ENCODE measurements at places on chromosomes 3 and 15.
A peak's percentile ranks its signal among the peaks of the same experiment; 100 is the strongest.

DNA sequence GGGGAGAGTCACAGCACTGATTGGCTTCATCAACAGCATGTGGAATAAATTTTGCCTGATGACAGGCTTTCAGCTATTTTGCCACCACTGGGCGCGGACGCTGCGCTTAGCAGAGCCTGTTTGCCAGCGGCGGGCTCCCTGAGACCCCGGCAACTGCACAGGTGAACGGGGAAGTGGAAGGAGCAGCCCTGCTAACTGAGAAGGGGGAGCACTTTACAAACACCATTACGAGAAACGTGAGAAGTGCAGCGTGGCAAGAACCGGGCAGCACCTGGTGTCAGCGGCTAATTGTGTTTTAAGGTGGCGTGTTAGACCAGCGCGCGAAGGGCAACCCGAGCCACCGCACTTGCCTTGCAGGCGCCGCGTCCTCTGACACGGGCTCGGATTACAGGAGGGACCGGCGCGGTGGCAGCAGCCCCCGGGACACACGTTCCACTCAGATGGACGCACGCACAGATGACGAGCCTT is 307.8 kb upstream of the ARRDC4 start:
- peak; percentile 33 for DNase-seq

GRCh38 chr3:46913644-46914043 is 36.1 kb downstream of the PTH1R start:
- DNase-seq, result no peak

DNA sequence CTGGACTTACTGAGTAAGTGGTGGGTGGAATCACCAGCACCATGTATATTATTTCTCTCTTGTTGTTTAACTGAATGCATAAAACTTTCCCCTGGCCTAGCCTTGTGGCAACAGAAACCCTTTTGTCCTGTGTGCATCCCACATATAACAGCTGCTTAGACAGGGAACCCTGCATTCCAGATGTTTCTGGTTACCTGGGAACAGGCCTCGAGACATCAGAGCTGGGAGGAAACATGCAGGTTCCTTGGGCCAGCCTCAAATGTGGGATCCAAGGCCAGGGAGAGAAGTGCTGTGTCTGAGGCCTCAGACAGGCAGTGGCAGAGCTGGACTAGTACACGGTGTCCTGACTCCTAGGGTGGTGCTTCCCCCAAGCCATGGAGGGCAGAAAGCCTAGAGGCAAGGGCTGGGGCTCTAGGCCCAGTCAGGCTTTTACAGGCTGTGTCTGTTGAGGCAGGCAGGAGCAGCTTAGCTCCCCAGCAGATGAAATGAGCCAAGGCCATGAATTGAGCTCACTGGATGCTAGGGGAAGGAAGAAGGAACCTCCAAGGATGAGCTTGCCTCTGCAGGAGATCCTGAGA is 57.7 kb downstream of the ITGA11 start:
- DNase-seq, result no peak

DNA sequence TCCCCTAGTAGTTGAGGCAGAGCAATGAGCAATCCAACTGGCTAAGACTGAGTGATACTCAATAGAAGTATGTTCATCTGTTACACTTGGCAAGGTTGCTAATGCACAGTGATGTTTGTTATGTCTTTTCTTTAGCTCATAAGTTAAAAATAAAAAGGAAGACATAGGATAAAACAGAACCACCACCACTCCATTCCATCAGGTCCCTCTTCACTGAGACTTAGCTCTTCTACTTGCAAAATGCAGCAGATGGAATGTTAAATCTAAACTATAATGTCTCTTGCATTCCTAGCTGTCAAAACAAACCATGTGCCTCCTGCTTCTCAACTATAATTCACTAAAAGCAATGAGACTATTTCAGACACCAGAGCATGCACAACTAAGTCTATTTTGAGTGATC is 265.6 kb upstream of the UBE2E2 start:
- DNase-seq, result no peak

DNA sequence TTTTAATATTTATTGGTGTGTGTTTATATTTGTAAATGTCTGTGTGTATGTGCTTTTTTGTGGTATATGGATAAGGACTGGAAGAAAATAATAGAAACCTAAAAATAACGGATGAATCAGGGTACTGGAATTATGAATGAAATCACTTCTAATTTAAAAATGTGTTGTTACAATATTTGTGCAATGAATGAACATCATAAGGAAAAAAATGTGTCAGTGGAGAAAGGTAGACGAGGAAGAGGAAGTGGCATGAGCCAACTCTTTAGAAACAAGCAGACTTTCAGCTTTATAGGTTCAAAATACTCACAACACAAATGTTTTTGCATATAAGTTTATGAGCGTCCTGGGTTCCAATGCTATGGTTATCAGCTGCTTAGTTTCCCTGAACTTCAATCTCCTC is 59.4 kb downstream of the SOX2 start:
- DNase-seq, result no peak

DNA sequence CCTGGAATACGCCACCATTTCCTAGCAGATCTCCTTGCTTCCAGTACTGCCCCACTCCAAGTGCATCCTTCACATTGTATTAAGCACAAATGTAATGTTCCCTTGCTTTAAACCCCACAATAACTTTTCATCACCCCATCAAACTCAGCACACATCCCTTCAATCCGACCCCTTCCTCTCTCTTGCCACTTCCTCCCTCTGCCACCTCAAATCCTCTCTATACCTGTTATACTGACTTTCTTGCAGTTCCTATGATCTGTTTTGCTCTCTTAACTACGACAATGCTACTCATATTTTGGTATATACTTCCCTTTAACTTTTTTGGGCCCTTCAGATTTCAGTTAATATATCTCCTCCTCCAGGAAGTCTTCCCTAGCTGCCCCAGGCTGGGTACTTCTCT is 14.1 kb downstream of the PARL start:
- no peak for DNase-seq

- DNase-seq, result no peak
These were observed 47.8 kb downstream of the PCSK6 start for GRCh38 chr15:101441696-101442095.

DNA sequence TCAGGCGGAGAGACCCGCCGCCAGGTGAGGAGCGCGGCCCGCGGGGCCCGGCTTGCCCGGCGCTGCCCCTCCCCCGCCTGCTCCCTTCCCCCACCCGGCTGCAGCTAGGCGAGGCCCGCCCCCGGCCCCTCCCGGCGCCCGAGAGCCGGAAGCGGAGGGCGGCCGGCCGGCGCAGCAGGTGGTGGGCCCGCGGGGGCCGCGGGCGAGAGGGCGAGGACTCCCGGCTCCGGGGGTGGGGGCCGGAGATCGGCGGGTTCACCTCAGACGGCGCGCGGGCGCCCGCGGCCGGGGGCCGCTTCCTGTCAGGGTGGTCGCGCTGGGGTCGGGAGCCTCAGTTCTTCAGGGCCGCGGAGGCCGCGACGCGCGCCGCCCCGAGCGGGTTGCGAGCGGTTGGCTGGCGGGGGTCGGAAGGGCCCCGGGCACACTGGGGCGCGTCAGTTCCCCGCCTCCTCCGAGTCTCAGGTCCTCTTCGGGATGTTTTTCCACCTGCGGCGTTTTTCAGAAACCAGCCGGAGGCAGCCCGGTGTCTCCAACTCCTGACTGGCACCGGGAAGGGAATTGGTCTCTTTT is 395 bp downstream of the ZFAND6 start:
- peak; percentile 75 for DNase-seq

Data from endothelial cell (in vitro differentiated cells).